Stimulated activated CD8-positive, alpha-beta memory T cell treated with anti-CD3 and anti-CD28 coated beads, Interleukin-4, amount 100 ng/mL, for 1 hour (primary cell): ENCODE measurements at places on chromosomes 11 and 22.

- DNase-seq, result no peak
Observed at GRCh38 chr22:44164031-44164430, 16.7 kb upstream of the PARVG start.

GRCh38 chr11:95924414-95924760 is 480 bp upstream of the MTMR2 start:
- no peak for DNase-seq

DNA sequence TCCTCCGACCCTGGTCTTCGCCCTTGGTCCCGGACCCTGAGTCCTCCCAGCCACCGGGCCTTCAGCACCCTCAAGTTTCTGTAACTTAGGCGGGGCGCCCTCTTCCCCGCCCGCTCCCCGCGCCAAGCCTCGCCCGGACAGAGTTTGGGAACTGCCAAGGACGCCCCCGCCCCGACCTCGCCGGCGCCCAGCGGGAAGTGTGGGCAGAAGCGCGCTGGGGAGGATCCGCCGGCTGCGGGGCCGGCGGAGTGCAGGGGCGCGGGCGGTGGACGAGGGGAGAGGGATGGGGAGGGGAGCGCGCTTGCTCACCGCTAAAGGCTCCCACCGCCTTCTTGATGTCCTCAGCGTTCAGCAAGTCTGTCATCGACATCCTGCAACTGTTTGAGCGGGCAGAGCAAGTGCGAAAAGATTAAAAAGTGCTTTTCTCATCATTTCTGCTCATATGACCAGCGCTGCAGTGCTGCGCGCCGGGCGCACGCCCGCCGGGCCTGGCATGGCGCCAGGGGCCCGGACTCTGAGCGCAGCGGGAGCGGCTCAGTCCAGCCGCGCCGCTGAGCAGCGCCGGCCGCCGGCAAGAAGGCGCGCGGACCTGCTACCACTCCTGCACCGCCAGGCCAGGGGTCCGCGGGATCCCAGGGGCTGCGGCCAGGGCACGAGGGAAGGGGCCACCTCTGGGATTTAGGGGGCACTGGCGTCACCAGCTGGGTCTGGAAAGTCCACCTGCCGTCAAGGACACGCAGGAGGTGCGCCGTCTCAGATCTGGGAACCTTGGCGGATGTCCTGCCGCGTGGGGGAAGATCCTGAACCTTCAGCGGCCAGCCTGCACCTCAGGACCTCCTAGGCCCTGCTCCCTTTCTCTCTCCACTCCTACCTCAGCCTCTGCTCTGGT is at the start of gene PVALB:
TSS of gene PVALB (minus strand) at position 400 of the 889 bp plus-strand sequence. CDS start at position 370, 30 bp downstream.
- DNase-seq, result no peak

GRCh38 chr11:57288771-57289579 is 35.8 kb downstream of the TNKS1BP1 start:
- no peak for DNase-seq

DNA sequence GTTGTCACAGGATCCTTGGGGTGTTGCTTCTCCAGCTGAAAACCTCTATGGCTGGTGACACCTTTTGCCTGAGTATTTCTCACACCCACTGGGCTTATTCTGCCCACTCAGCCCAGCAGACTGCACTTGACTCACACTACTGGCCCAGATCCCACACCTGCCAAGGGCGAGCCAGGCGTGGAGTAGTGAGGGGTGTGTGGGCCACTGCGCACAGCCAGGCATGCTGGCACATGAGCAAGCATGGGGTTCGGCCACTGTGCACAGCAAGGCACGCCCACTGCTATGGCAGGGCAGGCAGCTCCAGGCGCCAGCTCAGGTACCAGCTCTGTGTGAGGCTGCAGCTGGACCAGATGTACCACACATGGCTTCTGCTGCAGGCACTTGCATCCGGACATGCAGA is 116.5 kb upstream of the MTNR1B start:
- no peak for DNase-seq

DNA sequence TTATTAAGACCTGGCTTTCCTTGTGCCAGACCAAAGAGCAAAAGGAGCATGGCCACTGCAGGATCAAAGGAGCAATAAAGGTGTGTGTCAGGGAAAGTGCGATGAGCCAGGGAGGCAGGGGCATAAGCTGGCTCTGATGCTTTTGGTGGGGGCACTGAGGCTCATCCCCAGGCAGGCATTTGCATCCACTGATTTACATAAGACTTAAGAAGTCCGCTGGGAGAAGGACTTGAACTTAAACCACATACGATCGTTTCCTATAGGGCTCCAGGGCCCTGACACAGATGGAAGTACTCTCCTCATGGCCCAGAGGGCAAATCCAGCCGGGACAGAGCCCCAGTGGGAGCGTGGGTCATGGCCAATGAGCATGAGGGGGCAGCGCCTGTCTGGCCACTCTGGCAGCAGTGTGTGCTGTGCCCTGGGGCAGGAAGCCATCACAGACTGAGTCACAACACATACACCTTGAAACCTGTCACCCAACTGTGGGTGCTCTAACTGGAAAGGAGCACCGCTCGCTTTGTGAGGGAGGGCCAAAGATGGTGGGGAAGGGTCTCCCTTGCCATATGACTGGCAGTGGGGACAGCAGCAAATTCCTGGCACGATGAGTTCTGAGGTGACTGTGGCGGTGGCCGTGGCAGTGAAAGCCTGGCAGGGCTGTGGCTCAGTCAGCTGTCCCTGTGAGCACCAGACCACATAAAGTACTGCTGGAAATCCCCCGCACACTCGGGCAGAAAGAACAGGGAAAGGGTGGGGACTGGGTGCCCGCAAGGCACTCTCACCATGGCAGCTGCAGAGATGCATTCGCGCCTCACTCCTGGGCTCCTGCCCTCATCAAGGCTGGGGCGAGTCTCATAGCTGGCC is 79.4 kb upstream of the LMO1 start:
- DNase-seq, result no peak

- no peak for DNase-seq
Observed at GRCh38 chr11:70948855-70949531, 303.4 kb downstream of the SHANK2 start.
